Anterior cingulate cortex (tissue), 58 donors: ENCODE measurements at places on chromosomes 16 and 17.

DNA sequence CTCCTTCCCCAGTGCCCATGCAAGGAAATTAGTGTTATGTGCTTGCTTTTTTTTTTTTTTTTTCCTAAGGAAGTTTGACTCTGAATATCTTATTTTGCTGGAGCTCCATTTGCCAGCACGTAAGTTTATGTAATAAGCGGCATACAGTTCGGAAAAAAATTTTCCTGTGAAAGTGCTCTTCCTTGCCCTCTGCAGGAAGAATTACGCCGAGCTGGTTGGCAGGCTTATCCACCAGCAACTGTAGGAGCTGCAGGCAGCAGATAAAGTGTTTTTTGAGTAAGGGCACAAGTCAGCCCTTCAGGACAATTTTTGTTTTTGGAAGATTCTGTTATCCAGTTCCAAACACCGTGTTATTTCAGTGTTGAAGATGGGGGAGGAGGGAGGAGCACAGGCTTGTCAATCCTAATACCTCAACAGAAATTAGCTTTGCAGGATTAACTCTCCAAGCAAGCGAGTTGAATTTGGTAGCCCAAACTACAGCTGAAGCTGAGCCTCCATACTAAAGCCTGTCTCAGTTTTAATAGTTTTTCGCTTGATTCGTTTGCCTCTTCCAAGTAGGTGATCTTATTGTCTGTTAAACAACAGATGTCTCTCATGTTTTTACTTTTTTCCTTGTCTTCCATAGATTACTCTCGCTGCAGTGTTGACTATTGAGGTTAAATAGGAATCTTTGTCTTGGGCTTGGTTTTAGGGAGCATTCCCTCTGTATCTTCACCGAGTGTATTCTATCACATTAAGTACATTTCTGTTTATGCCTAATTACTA, 1.1 kb downstream of the SPECC1 start:
- DNase-seq, result peak; percentile 52

- DNase-seq, result no peak
Observed at GRCh38 chr17:14299280-14300141, 1.4 kb upstream of the HS3ST3B1 start.

- no peak for DNase-seq
Observed at GRCh38 chr16:57358527-57359095, at the start of gene CCL22. CCL22 (plus strand) TSS chr16:57358783; CDS start chr16:57358817, 34 bp downstream.

DNA sequence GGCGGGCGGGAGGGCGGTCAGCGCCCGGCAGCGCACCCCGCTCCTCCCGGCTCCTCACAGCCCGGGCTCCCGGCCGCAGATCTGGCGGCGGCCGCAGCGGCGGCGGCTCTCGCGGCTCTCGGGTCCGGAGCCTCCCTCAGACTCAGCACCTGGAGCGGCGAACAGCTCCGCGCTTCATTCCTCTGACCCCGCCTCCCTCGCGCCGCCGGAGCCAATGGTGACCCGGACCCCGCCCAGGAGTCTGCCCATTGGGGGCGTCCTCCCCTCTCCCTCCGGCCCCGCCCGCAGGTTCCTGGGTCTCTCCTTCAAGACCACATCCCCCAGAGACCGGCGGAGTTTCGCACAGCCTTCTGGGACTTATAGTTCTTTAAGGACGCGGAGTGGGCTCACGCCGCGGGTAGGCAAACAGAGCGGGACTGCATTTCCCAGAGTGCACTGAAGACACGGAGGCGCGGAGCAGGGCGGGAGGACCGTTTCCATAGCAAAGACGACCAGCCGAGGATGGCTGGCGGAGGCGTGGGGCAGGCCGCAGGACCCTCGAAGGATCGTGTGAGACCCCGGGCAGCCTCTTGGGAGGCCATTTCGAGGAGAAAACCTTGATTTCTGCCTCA, at the start of gene SMPD3:
SMPD3 (minus strand) TSS at position 149 of the 611 bp plus-strand sequence. CDS start 76,327 bp downstream, outside the sequence.
- DNase-seq, result peak; percentile 100

GRCh38 chr16:48158296-48158695, 2.5 kb upstream of the ABCC12 start:
- no peak for DNase-seq

GRCh38 chr16:56226845-56227525, 35.7 kb downstream of the GNAO1 start:
- DNase-seq, result no peak
